ENCODE measurements at places on chromosomes 6 and 20.

- DNase-seq, result no peak
Measured at GRCh38 chr20:39326050-39326449, 363.9 kb downstream of the DHX35 start.

- DNase-seq, result no peak
Measured at GRCh38 chr6:124683507-124683906, 278.7 kb upstream of the RNF217 start.

DNA sequence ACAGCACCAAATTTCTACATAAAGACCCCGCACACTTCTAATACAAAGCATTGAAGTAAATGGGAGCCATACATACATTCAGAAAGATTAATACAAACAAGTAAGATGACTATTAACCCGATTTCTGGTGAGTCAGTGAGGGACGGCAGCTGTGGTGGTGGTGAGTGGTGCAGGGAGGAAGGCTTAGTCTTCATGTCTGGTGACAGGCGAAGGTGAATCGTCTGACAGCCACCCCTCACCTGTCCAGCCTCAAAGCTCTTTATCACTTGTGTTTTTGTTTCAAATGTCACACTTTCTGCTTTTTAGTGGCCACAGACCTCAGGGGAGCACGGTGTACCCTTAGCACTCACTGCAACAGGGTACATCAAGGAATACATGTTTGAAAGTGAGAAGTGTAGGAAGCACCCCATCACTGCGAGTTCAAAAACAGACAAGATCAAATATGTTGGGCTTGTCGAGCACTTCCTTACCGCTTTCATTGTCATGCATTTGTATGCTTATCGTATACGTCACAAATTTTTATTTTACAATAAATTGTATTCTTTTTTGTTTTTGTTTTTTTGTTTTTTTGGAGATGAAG, 63.5 kb downstream of the IRF4 start:
- peak; percentile 24 for DNase-seq

DNA sequence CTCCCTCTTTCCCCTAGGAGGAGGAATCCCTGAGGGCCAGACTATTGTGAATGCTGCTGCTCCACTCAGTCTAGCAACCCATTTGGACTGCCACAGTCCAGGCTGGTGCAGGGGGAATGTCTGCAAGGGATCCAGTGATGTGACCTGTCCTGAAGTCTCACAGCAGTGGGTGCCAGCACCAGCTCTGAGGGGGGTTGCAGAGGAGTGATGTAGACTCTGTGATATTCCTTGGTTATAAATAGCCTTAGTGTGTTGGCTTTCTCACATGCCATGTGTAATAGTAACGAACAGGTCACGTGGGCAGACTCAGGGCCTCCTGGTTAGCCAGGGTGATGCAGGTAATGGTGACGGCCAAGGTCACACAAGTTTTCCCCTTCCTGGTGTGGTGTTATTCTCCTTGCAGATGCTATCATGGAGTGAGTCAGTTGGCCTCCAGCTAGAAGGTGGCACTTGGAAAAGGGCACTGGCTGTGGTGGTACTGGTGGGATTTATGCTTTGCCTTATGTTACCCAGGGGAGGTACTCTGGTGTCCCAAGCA, 404.4 kb downstream of the UTRN start:
- no peak for DNase-seq

GRCh38 chr6:2625581-2625980, 125.1 kb downstream of the MYLK4 start:
- no peak for DNase-seq

GRCh38 chr6:145755682-145756081, 20.4 kb upstream of the EPM2A start:
- DNase-seq, result no peak

DNA sequence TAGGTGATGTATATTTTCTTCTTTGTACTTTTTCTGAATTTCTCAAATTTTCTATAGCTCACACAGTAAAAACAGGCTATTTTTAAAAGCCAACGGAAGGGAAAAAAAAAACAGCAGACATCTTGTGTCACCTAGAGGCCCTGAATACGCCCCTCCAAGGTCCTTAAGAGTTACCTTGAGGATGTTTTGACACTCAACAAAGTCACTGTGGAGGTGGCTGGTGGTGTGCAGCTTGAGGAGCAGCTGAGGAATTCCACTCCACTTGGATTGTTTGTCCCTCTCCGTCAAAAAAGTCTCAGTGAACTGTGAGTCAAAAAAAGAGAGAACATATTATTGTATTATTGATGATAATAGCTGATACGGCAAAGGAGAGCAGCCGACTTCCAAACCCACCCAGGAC, 14.7 kb downstream of the TRPC4AP start:
- DNase-seq, result no peak

GRCh38 chr6:99189823-99190721, 159.4 kb downstream of the FAXC start:
- DNase-seq, result no peak

DNA sequence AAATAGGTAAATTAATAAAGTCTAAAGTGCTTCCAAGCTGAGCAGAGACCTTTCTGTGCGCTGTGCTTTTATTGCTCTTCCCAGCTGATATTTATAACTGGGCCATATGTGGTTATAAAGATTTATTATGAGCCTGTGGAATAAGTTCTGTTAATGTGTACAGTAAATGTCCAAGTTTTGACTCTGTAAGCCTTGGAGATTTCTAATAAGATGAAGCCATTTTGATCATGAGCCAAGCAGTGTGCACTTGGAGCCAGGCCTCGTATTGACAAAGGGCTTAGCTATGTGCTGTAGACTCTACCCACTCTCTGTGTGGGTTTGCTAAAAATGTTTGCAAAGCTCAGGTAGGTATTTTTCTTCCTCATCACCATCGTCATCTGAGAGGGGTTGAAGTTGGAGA, 361.1 kb downstream of the FOXA2 start:
- no peak for DNase-seq

GRCh38 chr6:52966101-52966500, 29.0 kb downstream of the GSTA4 start:
- DNase-seq, result no peak
